ENCODE measurements at places on chromosomes 7 and 10. TPM values are rescaled to one million over a fixed set of nuclear protein-coding genes. Genes with fewer than 3 reads are reported as not detected.
A peak's percentile ranks its signal among the peaks of the same experiment; 100 is the strongest.

- no peaks in the 10 kb centered on the region for H3K4me1 ChIP-seq
- no peak overlapping the region for H3K27ac ChIP-seq
- H3K4me3 ChIP-seq: peak overlapping the region; percentile 44
- H3K36me3 ChIP-seq: no peaks in the 10 kb centered on the region
Observed at GRCh38 chr7:113085781-113086390, 741 bp downstream of the GPR85 start.

GRCh38 chr10:124251317-124252065 is 158.1 kb upstream of the CHST15 start:
- H3K27me3 ChIP-seq: no peaks in the 10 kb centered on the region
- no peaks in the 10 kb centered on the region for H3K4me1 ChIP-seq
- no peaks in the 10 kb centered on the region for H3K36me3 ChIP-seq
- H3K4me3 ChIP-seq: no peak overlapping the region
- no peak for DNase-seq
- no peak overlapping the region for H3K27ac ChIP-seq

- DNase-seq: peak; percentile 75
- H3K36me3 ChIP-seq: no peaks in the 10 kb centered on the region
- no peak within 1 kb of the TSS for H3K27ac ChIP-seq
- no peak within 1 kb of the TSS for H3K4me3 ChIP-seq
- H3K27me3 ChIP-seq: no peaks in the 10 kb centered on the region
Observed at GRCh38 chr10:86668297-86669165, at the start of gene LDB3. LDB3 (plus strand) TSS chr10:86668511; CDS start chr10:86668692, 181 bp downstream.

DNA sequence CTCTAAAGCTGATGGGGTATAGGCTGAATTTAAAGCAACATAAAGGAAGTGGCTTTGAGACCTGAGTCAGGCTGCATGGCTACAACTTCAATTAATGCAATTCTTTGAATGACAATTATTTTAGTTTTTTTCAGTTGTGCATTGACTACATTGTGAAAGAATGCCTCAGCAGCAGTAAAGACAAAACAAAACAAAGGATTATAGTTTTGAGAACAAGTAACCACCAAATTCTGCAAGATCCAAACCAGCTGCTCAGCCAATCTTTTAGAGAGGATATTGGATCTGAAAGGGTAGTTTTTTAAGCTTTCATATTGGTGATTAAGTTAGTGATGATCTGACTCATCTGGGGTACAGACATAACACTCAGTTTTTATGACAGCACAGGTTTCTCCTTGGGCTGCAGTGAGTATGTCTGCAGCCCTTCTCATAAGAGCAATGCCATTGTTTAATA is 40.6 kb upstream of the ABCA13 start:
- H3K4me1 ChIP-seq: no peaks in the 10 kb centered on the region
- H3K4me3 ChIP-seq: no peak overlapping the region
- no peak overlapping the region for H3K27ac ChIP-seq
- no peak for DNase-seq
- H3K27me3 ChIP-seq: no peaks in the 10 kb centered on the region
- H3K36me3 ChIP-seq: no peaks in the 10 kb centered on the region

GRCh38 chr10:29435809-29436501 is 147.1 kb downstream of the LYZL1 start:
- no peak overlapping the region for H3K4me3 ChIP-seq
- 0 out of 2 replicates have a peak, but pooled peaks cover 4% of the 10 kb centered on the region for H3K4me1 ChIP-seq
- DNase-seq: no peak
- no peak overlapping the region for H3K27ac ChIP-seq
- no peaks in the 10 kb centered on the region for H3K27me3 ChIP-seq

DNA sequence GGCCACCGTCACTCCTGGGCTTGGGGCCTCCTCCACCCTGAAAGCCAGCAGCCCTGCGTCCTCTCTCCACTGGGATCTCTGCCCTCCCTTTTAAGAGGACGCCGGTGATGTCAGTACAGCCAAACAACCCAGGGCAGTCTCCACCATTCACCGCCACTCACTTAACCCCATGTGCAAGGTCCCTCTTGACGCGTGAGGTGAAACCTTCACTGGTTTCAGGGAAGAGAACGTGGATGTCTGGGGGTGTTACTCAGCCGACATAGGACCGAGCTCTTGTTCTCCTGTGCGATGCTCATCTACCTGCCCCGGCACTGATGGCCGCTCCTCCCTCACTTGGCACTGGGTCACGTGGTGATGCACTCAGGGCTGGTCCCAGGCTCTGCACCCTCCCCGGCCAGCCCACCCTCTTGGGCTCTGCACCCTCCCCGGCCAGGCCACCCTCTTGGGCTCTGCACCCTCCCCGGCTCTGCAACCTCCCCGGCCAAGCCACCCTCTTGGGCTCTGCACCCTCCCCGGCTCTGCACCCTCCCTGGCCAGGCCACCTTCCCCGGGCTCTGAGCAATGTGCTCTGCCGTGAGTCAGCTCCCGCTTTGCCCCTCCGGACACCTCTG is 36.1 kb downstream of the ADGRA1 start:
- H3K27me3 ChIP-seq: peaks cover 17% of the 10 kb centered on the region
- no peaks in the 10 kb centered on the region for H3K4me1 ChIP-seq
- no peak for DNase-seq
- H3K27ac ChIP-seq: no peak overlapping the region
- H3K36me3 ChIP-seq: no peaks in the 10 kb centered on the region
- H3K4me3 ChIP-seq: no peak overlapping the region

DNA sequence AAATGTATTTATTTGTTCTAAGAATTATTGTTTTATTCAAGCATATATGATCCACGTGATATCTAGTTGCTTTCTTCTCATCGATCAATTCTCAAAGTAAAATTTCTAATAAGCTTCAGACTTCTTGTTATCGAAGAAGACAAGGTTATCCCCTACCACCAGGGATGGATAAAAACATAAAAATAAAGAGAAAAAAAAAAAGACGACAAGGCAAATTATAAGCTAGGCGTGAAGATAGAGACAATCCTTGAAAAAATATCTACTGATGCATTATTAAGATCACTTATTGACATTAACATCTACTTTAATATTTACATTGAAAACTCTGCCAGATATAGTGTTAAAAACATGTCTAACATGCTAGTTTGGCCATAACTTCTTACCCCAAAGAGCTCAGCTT is 19.4 kb downstream of the PEX1 start:
- H3K27me3 ChIP-seq: no peaks in the 10 kb centered on the region
- H3K27ac ChIP-seq: no peak overlapping the region
- H3K4me3 ChIP-seq: no peak overlapping the region

The SGCE gene
- total RNA-seq: 31.5 TPM

DNA sequence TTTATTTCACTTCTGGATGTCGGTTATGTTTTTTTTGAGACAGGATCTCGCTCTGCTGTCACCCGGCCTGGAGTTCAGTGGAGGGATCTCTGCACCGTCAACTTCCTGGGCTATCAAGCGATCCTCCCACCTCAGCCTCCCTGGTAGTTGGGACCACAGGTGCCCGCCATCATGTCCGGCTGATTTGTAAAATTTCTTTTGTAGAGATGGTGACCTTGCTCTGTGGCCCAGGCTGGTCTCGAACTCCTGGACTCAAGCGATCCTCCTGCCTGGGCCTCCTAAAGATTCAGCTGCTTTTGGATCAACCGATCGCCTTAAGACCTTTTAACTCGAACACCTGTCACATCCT is 606 bp upstream of the RABGEF1 start:
- 0 out of 2 replicates have a peak, but pooled peaks cover 4% of the 10 kb centered on the region for H3K36me3 ChIP-seq
- peak overlapping the region; percentile 100 for H3K4me3 ChIP-seq
- no peak for DNase-seq

- no peak for DNase-seq
- no peaks in the 10 kb centered on the region for H3K4me1 ChIP-seq
- peaks cover 30% of the 10 kb centered on the region for H3K27me3 ChIP-seq
Observed at GRCh38 chr10:131847241-131847783, 53.5 kb upstream of the PPP2R2D start.

The SLIT1 gene
- not detected for total RNA-seq

- H3K4me3 ChIP-seq: no peak overlapping the region
- no peak overlapping the region for H3K27ac ChIP-seq
- no peak for DNase-seq
- H3K36me3 ChIP-seq: no peaks in the 10 kb centered on the region
Observed at GRCh38 chr7:114932991-114933390, 11.1 kb downstream of the MDFIC start.

- DNase-seq: peak; percentile 39
- H3K27me3 ChIP-seq: no peaks in the 10 kb centered on the region
- H3K36me3 ChIP-seq: no peaks in the 10 kb centered on the region
- H3K27ac ChIP-seq: no peak overlapping the region
- peaks cover 22% of the 10 kb centered on the region for H3K4me1 ChIP-seq
Observed at GRCh38 chr10:101834341-101834740, 9.3 kb downstream of the KCNIP2 start.

GRCh38 chr10:101771380-101771779 is 4.5 kb downstream of the FGF8 start:
- H3K27ac ChIP-seq: no peak overlapping the region
- no peaks in the 10 kb centered on the region for H3K4me1 ChIP-seq
- H3K27me3 ChIP-seq: peaks cover 9% of the 10 kb centered on the region
- H3K36me3 ChIP-seq: no peaks in the 10 kb centered on the region
- H3K4me3 ChIP-seq: no peak overlapping the region

The SLC26A4 gene
- not detected for total RNA-seq

- no peak overlapping the region for H3K4me3 ChIP-seq
- peaks cover 6% of the 10 kb centered on the region for H3K36me3 ChIP-seq
- DNase-seq: no peak
- H3K27ac ChIP-seq: no peak overlapping the region
- no peaks in the 10 kb centered on the region for H3K27me3 ChIP-seq
- H3K4me1 ChIP-seq: peaks cover 5% of the 10 kb centered on the region
Observed at GRCh38 chr10:99411546-99411945, 18.9 kb downstream of the GOT1 start.

DNA sequence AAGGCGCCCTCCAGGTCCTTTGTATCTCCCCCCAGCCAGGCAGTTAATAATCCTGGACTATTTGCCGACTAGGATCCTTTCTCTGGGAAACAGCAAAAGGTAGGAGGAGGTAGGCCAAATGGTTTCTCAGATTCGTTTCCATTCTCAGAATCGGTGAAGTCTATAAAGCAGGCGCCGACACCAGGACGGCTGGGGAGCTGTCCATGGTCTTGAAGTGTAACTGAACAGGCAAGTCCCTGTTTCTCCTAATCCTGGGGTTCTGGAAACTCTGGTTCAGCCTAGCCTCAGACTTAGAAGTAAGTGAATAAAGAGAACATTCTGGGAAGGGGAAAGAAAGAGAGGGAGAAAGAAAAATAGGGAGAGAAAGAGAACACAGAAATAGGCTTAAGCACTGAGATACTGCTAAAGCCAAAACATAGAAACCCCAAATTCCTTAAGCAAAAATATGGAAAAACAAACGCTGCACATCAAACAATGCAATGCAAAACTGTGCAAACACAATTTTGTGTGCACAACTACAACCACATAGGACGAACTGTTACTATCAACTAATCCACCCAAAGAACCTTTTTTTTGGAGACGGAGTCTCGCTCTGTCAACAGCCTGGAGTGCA is 11.1 kb upstream of the INA start:
- H3K27ac ChIP-seq: no peak overlapping the region
- H3K36me3 ChIP-seq: no peaks in the 10 kb centered on the region
- no peaks in the 10 kb centered on the region for H3K27me3 ChIP-seq
- peak; percentile 63 for DNase-seq

- no peak overlapping the region for H3K4me3 ChIP-seq
- H3K27ac ChIP-seq: no peak overlapping the region
- H3K4me1 ChIP-seq: no peaks in the 10 kb centered on the region
- no peak for DNase-seq
Observed at GRCh38 chr10:20372748-20373147, 524.4 kb downstream of the NEBL start.

DNA sequence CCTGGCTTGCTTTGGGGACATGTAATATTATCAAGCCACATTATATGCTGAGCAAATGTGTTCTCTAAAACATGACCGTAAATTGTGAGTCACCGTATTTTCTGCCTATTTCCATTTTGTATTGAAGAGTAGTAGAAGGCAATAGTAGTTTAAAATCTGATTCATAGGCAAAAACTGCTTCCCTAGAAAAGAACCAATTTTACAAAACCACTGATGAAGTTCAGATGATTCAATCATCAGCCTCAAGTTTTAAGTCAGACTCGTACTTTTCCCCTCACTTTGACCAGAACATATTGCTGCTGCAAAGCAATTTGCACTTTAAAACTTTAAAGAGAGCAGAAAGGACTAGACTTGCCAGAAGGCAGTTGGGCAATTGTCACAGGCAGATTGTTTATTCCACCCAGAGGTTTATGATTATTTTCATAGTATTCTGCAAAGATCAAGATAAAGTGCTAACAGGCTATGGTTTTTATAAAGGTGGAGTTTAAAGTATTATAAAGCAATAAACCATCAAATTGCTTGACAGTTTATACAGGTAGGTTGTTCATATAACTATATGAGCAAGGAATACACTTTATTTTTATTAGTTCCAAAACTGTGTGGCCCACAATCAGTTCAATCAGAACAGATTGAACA is 168.2 kb downstream of the ETV1 start:
- H3K27me3 ChIP-seq: no peaks in the 10 kb centered on the region
- H3K36me3 ChIP-seq: no peaks in the 10 kb centered on the region
- DNase-seq: peak; percentile 39

The VWDE gene
- 7.7 TPM for total RNA-seq

GRCh38 chr10:70597856-70598815 is 4.4 kb downstream of the PRF1 start:
- no peaks in the 10 kb centered on the region for H3K4me1 ChIP-seq
- DNase-seq: no peak
- no peaks in the 10 kb centered on the region for H3K27me3 ChIP-seq
- no peak overlapping the region for H3K27ac ChIP-seq
- no peaks in the 10 kb centered on the region for H3K36me3 ChIP-seq
- H3K4me3 ChIP-seq: no peak overlapping the region

- H3K27ac ChIP-seq: no peak overlapping the region
- DNase-seq: no peak
- no peak overlapping the region for H3K4me3 ChIP-seq
Observed at GRCh38 chr10:114189700-114190099, 10.5 kb downstream of the TDRD1 start.

The AKR1C4 gene
- total RNA-seq: not detected

DNA sequence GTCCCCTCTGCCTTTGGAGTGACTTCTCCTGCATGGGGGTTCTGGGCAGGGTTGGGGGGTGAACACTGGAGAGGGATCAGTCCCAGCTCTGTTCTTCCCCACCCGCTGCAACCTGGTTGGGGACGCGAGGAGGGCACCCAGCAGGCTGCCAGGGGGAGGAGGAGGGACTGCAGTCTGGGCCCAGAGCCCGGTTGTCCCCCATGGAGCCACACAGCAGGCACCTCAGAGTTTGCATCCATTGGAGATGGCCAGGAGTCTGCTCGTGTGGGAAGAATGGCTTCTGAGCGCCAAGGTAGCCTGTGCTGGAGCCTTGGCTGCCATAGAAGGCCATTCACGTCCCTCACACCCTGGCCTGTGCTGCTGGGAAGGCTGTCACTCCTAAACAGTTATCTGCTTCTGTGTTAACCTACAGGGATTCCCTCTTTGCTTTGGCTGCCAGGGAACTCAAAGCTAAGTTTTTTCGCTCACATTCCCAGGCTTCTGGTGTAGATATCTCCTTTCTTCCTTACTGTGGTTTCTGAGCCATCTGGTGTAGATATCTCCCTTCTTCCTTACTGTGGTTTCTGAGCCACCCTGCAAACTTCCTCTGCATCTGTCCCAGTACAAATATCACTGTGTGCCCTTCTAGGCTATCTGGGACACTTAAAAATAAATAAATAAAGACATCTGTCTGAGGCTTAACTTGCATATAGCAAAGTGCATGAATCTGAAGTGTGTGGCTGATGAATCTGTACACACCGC is 133.7 kb downstream of the LHPP start:
- no peak overlapping the region for H3K4me3 ChIP-seq
- H3K27ac ChIP-seq: no peak overlapping the region
- no peaks in the 10 kb centered on the region for H3K36me3 ChIP-seq
- no peak for DNase-seq
- no peaks in the 10 kb centered on the region for H3K4me1 ChIP-seq

Data from PC-3 (cell line).